ENCODE measurements at places on chromosomes 4 and X.

- no peak for DNase-seq
These were observed 106.4 kb downstream of the MMRN1 start for GRCh38 chr4:90001023-90001422.

GRCh38 chrX:68440940-68441339 lies 7.6 kb upstream of the OPHN1 start:
- no peak for DNase-seq

GRCh38 chr4:21819086-21819485 lies 129.5 kb downstream of the KCNIP4 start:
- no peak for DNase-seq

DNA sequence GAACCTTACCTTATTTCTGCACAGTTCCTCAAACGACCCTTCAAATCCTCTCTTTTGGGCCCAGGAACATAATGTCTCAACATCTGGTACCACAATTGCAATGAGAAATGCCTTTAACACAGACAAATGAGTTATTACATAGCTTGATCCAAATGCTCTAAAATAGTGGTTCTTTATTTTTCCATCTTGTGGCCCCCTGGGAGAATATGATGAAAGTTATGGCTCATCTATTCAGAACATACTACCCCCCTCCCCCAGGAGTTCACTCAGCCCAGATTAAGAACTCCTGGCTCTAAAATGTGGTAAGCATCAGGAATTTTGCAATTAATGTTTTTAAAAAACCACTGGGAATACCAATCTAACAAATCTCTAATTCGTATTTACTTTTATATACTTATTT lies 23.9 kb upstream of the CENPU start:
- DNase-seq, result no peak

GRCh38 chr4:23163647-23164436 lies 471.1 kb downstream of the GBA3 start:
- no peak for DNase-seq

GRCh38 chrX:110045421-110045820 lies 42.5 kb downstream of the TMEM164 start:
- no peak for DNase-seq

DNA sequence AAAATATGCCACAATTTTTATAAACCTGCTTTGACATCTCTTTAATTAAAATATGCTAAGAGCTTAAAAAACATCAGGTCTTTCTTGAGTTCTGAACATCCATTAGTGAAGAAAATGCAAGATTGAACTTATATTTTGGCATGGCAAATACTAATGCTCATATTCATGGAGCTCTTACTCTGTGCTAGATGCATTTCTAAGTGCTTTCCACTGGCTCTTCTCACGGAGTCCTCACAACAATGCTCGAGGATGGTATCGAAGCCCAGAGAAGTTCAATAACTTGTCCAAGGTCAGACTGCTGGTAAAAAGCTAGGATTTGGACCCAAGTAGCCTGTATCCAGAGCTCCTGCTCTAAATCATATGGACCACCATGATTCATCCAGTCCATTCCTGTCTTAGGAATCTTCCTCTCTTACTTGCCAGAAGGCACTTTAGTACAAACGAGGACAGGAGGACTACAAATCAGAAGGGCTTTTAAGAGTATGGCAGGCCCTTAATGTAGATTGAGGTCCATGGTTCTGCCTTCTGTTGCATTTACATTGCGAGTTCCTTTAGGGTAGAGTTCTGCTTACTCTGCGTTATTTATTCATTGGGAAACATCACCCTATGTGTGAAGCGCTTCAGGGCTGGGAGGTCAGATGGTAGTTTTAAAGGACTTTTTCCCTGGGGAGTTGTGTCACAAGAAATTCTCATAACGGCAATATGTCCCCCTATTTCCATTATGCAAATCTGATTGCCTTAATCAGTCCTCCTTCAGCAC lies 199.2 kb downstream of the RASL11B start:
- no peak for DNase-seq

- no peak for DNase-seq
These were observed 401.5 kb upstream of the DIPK2B start for GRCh38 chrX:45602151-45602550.

DNA sequence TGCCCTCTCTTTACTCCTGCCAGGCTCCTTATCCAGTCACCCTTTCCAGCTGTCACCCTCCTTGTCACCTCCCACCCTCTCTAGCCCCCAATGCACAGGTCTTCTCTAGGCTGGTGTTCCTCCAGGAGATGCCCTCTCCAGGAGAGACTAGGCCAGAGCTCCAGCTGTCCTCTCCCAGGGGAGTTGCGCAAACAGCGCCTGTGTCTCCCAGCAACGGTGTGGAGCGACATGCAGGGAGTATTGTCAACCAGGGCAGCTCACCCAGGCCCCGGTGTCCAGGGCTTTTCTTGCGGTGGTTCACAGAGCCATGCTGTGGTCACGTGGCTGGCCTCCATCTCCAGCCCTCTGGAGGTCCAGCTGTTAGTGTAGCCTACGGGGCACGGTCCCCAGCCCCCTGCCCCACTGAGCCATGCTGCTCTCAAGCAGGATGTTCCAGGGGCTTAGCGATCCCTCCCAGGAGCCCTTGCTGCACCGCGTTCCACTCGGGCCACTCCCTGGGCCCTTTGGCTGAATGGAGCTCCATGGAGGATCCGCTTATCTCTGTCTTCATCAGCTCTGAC lies 34.8 kb downstream of the CCNQ start:
- no peak for DNase-seq

- no peak for DNase-seq
These were observed 607.3 kb downstream of the ANKRD50 start for GRCh38 chr4:124105212-124105611.

GRCh38 chr4:158644356-158644755 lies 27.3 kb downstream of the C4orf46 start:
- no peak for DNase-seq

GRCh38 chr4:11166606-11167005 lies 262.1 kb downstream of the HS3ST1 start:
- DNase-seq, result no peak

DNA sequence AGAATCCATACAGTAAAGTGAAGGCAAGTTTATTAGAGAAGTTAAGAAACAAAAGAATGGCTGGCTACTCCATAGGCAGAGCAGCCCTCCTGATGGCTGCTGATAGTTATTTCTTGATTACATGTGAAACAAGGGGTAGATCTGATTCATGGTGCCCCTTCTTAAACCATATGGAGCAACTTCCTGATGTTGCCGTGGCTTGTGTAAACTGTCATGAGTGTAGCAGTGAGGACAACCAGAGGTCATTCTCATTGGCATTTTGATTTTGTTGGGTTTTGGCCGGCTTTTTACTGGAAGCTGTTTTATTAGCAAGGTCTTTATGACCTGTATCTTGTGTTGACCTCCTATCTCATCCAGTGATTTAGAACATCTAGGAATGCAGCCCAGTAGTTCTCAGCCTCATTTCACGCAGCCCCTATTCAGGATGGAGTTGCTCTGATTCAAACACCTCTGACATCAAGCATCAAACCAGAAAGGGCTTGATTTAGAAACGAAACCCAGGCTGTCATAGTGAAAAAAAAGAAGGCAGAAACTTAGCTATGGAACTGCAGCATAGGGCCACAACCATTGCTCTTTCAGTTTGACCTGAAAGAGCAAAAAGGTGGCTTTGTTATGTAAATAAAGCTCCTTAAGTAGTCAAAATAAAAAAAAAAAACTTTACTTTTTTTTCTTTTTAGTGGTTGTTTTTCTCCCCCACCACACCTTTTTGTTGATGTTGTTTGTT lies 37.8 kb downstream of the SPCS3 start:
- no peak for DNase-seq

- DNase-seq, result no peak
These were observed 924.6 kb upstream of the PRKX start for GRCh38 chrX:4638036-4638435.

DNA sequence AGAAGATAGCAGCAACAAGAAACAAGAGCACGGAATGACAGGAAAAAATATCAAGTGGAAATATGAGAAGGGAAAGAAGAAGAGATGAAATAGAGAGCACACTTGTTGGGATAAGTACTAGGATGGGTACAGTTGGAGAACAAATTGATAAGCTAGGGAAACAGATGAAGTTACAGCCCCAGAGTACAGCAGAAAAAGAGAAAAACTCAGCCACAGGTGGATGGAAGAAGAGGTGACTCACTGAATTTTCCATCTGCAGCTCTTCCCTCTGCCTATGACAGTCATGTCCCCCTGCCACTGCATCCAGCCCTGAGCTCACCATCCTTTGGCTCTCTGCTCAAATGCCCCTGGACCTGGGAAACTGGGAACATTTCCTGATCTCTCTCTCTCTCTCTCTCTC lies 209.0 kb downstream of the BCOR start:
- no peak for DNase-seq

DNA sequence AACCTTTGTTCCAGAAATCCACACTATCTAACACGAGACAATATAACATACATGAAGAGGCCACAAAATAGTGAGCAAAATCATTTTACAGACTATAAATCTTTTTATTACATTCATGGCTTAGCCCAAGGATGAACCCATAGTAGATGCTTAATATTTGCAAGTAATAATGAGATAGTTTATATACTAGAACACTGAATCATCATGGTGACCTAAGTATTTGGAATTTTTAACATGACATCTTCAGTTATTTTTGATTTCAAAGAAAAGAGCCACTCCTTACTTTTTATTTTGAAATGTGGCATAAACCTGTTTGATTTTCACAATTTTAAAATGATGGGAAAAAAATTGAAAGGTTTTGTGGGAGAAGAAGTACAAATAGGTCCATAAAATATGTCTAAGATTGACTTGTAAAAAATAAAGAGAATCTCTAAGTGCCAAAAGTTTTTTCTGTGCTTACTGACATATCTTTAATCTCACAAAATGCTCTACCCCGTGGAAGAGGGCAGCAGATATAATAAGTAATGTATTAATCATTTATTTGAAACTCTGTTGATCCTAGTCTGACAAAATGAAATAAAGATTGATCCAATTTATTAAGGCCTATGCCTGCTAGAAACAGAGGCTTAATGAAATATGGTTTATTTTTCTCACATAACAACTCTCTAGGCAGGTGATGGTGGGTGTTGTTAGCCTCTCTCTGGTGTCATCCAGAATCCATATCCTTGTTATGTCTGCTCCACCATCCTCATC lies 224.5 kb upstream of the CENPE start:
- DNase-seq, result no peak

GRCh38 chrX:128365492-128365891 lies 313.3 kb upstream of the ACTRT1 start:
- DNase-seq, result no peak

GRCh38 chr4:1208970-1209704 lies 36.8 kb upstream of the SPON2 start:
- DNase-seq, result no peak

DNA sequence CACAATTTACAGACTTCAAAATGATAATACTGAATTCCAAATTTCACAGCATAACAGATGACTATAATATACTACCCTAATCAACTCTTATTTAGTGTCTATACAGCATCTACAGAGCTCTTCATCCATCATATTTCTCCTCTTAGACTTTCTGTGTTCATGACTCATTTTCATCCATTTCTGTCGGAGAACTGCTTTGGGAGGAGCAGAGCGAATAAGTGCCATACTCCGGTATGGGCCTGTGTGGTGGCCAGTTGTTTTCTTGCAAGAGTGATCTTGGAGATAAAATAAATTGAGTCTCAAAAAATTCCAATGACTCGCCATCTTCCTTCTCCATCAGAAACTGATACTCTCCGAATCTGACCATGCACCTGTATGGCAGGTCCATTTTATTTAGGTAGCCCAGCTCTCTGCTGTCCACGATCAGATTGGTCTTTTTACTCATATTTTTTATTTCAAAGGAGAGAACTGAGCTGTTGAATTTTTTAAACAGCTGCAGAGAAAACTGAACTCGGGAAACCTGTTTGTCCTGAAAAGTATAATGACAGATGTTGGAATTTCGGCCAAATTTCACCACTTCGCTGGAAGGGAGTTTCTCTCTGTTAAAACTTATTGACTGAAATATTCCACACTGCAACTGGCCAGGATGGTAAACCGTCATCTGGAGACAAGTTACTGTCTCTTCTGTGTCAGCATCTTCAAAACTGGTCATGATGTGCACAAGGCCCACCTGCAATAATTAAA lies 7.8 kb downstream of the TIFA start:
- no peak for DNase-seq
